B cell (primary cell): ENCODE measurements at places on chromosomes 4 and X.

GRCh38 chrX:134735015-134735414 lies 76.7 kb upstream of the PLAC1 start:
- DNase-seq, result no peak

DNA sequence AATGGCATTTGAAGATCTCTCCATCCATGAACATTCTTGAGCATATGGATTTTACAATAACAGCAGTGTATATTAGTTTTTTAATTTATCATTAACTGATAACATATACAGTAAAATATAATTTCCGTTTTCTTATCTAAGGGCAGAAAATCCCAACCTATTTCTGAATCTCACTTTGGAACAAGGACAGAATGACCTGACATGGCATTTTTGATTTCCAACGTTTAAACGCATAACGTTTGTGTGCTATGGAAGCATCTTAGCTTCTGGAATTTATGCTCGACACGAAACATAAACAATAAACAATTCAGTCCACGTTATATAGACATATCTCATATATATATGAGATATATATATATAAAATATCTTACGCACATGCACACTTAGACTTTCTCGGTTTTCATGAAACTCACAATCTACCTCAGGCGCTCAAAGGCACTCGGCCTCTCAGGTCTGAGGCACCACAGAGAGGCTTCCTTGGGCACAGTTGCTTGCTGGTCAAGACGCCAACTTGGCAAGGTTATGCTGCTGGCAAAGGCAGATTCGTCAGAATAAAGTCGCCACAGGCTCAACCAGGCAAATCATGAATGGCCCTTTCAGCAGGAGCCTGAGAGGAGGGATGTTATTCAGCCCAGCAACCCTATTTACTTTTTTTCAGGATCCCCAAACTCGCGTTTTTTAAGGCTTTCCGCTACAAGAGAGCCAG lies 1.0 kb upstream of the UGT8 start:
- DNase-seq, result no peak

DNA sequence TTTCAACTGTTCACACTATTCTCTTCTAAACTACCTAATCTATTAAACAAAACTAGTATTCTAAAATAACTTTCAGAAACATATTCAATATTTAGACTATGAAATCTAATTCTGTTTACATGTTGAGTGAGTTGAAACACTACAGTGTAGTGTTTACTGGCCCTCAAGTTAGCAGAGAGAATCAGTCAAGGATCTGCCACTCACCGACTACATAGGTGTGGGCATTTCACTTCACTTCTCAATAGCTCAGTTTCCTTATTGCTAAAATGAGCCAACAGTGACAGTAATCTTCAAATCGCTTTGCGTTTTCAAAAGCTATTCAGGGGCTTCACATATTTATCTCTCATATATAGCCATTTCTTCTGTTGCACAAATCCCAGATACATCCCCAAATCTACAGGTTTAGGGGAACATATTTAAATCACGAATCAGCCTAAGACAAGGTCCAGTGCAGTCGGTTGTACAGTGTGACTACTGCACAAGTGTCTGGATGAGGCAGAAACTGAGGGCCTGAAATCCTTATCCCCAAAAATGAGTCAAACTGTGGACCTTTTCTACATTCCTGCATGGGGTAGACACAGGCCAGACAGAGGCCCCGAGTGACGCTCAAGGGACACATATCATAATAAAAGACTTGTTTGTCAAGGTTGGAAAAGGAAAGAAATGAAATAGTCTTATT lies 129.8 kb downstream of the PPP3CA start:
- no peak for DNase-seq

DNA sequence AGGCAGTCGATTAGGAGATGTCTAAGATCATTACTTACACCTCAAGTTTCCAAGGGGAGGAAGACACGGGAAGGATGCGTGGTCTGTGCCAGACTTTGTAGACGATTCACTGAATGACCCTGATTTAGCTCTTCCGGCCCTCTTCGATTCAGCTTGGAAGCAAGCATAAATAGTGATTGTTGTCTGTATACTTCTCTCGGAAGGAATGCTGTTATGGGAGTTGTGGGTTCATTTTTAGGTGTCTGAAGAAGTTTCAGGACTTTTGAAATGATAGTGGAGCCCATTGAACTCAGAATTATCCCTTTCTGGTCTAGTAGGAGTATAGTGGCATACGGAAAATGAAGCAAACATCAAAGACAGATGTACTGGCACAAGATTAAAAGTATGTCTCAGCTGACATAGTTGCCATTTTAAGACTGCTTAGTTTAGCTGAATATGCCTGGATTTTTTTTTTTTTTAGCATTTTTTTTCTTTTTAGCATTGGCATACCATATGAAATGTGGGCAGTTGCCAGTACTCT lies 1.0 kb upstream of the ANKRD17 start:
- DNase-seq, result no peak

GRCh38 chr4:11543706-11544105 lies 115.0 kb upstream of the HS3ST1 start:
- peak; percentile 17 for DNase-seq

DNA sequence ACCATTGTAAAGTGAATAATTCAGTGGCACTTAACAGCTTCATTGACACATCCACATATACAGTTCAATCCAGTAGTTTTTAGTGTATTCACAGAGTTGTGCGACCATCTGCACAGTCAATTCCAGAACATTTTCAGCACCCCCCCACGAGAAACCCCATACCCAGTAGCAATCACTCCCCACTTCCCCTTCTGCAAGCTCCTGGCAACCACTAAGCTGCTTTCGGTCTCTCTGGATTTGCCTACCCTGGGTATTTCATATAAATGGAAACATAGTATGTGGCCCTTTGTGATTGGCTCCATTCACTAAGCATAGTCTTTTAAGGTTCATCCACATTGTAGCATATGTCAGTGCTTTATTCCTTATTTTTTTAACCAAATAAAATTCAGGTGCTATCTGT lies 10.0 kb downstream of the MSL3 start:
- DNase-seq, result peak; percentile 49

- no peak for DNase-seq
Observed at GRCh38 chr4:100414016-100414790, 103.6 kb downstream of the EMCN start.

DNA sequence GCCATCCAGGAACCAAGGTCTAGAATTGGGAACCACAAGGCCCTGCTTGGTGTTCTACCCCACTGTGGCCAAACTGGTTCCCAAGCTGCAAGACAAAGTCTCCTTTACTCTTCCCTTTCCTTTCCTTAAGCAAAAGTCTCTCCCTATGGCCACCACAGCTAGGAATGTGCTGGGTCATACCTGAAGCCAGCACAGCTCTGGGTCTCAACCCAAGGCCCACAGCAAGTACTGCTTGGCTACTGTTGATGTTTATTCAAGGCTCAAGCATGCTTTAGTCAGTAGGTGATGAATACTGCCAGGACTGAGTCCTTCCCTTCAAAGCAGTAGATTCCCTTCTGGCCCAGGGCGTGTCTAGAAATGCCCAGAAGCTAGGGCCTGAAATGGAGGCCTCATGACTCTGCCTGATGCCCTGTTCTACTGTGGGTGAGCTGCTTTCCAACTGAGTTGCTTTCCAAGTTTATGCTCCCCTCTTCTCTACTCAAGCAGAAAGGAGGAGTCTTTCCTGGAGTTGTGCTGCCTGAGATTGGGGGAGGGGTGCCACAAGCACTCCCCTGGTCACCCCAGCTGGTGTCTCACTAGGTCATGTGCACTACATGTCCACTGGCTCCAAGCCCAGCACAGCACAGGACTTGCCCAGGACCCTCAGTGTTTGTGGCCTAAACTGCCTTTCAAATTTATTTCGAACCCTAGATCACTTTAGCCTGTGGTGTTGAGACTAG lies 44.9 kb downstream of the STAP1 start:
- no peak for DNase-seq

- DNase-seq, result no peak
Observed at GRCh38 chr4:35697210-35697736, 547.0 kb downstream of the ARAP2 start.

- no peak for DNase-seq
Observed at GRCh38 chr4:2339458-2340271, 77.8 kb upstream of the MXD4 start.

- DNase-seq, result no peak
Observed at GRCh38 chrX:18888281-18888680, 95.6 kb downstream of the PHKA2 start.

DNA sequence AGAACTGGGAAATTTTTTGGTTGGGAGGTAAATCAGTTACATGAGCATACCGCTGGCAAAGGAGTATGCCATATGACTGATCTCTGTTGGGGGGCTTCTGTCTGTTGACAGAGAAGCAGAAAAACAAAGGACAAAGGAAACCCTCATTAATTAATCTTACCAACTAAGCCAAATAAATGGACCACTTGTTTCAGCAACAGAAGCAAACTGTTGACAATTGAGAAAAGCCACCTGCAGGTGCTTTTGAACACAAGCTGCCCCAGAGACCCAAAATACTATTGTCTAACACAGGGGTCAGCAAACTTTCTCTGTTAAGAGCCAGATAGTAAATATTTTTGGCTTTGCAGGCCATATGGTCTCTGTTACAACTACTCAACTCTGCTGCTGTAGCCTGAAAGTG lies 7.0 kb upstream of the FRYL start:
- no peak for DNase-seq

DNA sequence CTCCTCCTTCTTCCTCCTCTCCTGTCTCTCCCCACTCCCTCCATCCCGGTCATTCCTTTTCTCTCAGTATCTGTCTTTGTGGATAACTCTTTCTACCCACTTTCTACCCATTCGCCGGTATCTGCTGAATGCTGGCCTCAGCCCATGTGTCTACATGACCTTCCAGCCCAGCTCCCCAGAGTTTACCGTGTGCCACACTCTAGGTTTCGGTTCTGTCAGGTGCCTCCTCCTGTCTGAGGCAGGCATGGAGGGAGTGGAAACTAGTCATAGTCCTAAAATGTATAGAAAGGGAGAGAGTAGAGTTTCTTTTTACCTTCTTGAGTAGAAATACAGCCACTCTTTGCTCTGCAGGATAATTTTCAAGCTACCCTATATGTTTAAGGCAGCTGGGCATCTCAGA lies 33.5 kb upstream of the SCRG1 start:
- DNase-seq, result no peak

DNA sequence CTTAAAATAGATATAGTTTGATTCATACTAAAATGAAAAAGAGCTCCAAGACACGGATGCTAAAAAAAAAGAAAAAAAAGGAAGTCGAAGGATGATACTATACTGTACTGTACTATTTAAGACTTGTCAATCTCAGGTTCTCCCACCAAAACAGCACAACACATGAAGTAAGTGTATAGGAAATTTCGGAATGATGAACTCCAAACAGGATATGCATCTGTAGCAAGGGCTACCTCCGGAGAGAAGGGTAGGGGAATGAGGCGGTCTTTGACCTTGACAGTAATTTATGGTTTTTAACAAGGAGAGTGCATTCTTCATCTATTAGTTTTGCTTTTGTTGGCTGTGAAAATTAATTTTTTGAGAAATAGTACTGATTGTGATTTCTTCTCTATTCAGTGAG lies 541 bp upstream of the FIP1L1 start:
- no peak for DNase-seq

DNA sequence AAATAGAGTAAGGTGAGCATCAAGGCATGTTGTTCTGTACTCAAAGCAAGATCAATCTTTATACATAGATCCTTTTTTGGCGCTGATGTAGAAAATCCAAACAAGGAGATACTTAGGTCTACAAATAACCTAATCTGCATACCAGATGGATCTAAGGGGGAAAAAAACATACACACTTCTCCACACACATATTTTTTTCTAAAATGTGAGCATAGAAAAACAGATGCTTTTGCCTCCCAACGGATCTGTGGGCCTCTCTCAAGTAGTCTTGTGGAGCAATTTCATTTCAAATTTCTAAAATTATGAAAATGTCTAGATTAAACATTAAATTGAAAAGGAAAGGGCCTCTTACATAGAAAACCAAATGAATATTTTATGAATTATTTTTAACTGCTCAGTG lies 166.1 kb downstream of the GRIA3 start:
- no peak for DNase-seq

DNA sequence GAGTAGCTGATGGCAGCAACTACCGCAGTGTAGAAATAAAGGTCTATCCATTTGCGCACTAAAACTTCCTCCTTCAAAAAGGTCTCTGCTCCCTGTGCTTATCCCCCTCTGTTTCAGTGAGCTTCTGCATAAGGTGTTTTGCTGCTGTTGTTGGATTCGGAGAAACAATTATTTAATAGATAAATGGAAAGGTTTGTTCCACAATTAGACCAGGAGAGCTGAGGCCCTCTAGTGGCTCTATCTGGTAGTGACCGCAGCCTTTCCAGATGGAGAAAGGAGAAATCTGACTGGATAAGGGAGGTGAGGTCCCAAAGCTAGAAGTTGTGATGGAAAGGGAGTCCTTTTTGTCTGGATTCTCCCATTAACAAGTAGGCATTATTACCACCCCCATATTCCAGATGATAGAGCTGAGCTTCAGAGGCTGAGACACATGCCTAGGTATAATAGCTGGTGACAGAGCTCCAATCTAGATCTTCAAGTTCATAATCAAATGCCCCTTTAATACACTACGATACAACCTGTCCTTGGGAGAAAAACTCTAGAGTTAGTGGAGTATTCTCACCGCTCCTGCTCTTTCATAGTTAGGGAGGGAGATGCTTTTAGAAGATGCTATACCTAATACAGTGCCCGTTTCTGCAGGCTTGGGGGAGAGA lies 5.1 kb upstream of the GABRQ start:
- peak; percentile 17 for DNase-seq
